T-helper 2 cell treated with Interferon-gamma antibody and Interleukin-4, amounts not matched to agents 5 μg/mL and 100 μg/mL, for 36 hours (primary cell): ENCODE measurements at places on chromosomes 3 and 15.

- H3K27ac ChIP-seq: no peak overlapping the region
- DNase-seq: no peak
- no peaks in the 10 kb centered on the region for H3K27me3 ChIP-seq
- H3K4me3 ChIP-seq: no peak overlapping the region
Observed at GRCh38 chr3:141426404-141427034, 58.2 kb downstream of the ZBTB38 start.

GRCh38 chr3:151171145-151171757 lies 31.8 kb downstream of the GPR171 start:
- DNase-seq: peak; percentile 53
- peak overlapping the region; percentile 83 for H3K27ac ChIP-seq
- H3K4me1 ChIP-seq: peaks cover 51% of the 10 kb centered on the region

DNA sequence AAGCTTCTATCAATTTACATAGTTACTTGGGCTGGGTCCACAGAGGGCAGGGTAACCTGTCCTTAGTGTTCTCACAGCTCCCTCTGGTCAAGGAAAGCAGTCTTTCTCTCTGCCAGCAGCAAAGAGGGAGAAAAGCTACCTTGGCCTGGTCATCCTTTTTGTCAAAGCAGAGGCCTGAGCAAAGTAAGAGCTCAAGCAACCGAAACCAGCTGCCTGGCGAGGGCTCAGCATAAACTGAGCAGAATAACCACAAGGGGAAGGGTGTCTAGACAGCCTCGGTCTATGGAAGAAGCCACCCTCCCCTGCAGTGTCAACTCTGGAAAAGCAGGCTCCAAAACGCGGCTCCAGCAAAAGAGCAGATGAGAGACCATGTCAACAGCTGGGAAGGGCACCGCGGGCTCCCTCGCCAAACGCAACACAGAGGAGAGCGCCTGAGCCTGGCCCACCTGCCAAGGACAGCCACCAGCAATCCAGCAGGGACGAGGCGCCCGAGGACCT lies 17.4 kb downstream of the LRIG1 start:
- H3K27ac ChIP-seq: no peak overlapping the region
- DNase-seq: no peak
- H3K4me3 ChIP-seq: peak overlapping the region; percentile 63
- peaks cover 83% of the 10 kb centered on the region for H3K4me1 ChIP-seq
- H3K36me3 ChIP-seq: peaks cover 37% of the 10 kb centered on the region

- no peaks in the 10 kb centered on the region for H3K27me3 ChIP-seq
- no peak overlapping the region for H3K27ac ChIP-seq
- H3K36me3 ChIP-seq: peaks cover 3% of the 10 kb centered on the region
- no peak for DNase-seq
- no peak overlapping the region for H3K4me3 ChIP-seq
Observed at GRCh38 chr3:155876503-155876902, 6.1 kb downstream of the GMPS start.

GRCh38 chr3:52289338-52289746 lies 1.7 kb downstream of the GLYCTK start:
- peaks cover 13% of the 10 kb centered on the region for H3K36me3 ChIP-seq
- no peaks in the 10 kb centered on the region for H3K27me3 ChIP-seq
- H3K4me1 ChIP-seq: peaks cover 21% of the 10 kb centered on the region
- peak overlapping the region; percentile 28 for H3K4me3 ChIP-seq
- DNase-seq: no peak

GRCh38 chr3:73893089-73893488 lies 268.3 kb upstream of the PDZRN3 start:
- no peak overlapping the region for H3K4me3 ChIP-seq
- H3K36me3 ChIP-seq: no peaks in the 10 kb centered on the region
- H3K27me3 ChIP-seq: no peaks in the 10 kb centered on the region
- no peaks in the 10 kb centered on the region for H3K4me1 ChIP-seq
